GOT3 (cell line): ENCODE measurements at places on chromosomes 13 and 19.

DNA sequence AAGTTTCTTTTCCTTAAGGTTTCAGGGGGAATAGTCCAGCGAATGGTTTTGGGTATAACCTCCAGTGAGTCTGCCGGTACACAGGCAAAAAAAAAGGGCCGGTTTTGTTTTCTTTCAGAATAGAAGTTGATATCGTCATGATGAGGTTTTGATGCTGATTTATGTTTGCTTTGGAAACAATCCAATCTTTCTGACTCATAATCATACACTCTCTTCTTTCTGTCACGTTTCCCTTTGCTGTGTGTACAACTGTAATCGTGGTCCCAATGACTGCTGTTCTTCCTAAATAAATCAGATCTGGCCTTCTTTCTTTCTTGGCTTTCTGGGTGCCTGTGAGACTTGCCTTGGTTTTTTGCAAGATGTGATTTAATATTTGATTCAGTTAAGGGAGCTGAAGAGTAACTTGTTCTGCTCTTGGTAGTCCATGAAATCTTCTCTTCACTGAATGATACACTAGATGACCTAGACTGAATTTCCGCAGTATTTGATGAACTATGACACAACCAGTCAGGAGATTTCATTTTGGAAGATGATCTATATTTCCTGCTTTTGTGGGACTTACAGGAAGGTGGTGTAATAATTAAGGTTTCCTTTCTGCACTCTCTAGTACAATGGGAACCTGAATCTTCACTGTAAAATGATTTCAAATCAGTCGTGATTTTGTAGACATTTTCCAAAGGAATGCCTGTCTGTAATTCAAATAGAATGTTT is 34.9 kb upstream of the METTL21C start:
- no peak for DNase-seq

- DNase-seq = no peak
These were observed 1.4 kb downstream of the ANKRD27 start for GRCh38 chr19:32673573-32673972.

GRCh38 chr13:24167666-24168391 is 7.3 kb downstream of the SPATA13 start:
- DNase-seq = no peak

DNA sequence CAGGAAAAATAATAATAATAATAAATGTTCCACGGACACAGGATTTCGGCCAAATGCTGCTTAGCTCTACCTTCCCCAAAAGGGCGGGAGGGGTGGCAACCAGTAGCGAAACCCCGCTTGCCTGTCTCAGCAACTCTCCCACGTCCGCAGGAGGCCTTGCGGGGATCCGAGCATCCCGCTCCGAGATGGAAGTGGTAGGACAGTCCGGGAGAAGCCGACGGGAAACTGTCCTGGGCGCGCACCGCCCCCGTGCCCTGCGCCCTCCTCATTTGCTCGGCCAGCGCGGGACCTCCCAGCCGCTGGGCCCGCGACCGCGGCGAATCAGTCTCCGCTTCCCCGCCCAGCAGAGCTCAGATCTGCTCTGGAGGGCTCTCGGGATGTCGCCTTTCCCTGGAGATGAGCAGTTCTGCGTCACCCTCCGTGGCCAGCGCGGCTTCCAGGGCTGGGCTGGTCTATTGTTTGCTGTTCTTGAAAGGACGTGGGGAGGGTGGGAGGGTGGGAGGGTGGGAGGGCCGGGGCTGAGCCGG is 48.9 kb upstream of the PABPC3 start:
- no peak for DNase-seq

- no peak for DNase-seq
These were observed 16.7 kb downstream of the ZNF100 start for GRCh38 chr19:21750586-21751128.

DNA sequence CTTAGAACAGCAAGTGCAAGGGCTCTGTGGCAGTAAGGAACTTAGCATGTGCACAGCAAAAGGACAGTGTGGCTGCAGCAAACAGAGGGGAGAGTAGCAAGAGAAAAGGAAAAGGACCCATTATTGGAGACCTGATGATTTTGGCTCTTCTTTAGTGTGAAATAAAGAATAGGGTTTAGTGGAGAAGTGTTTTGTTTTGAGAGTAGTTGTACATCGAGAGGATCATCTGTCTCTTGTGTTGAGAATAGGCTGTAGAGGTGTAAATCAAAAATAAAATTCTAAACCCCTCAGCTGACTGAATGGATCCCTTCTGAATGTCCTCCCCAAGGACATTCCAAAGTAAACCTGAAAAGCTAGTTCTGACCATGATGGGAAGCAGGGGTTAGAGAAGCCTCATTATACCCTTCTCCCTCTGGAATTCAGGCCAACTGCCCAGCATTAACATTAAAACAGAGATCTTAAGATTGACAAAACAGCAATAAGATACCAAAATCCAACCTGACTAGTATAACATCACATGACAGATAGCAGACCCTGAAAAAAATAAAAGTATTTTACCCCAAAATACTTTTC is 73.6 kb upstream of the OBI1 start:
- no peak for DNase-seq

GRCh38 chr13:80340651-80341100 is 250 bp downstream of the SPRY2 start:
- DNase-seq = no peak

GRCh38 chr19:8665468-8666213 is 33.0 kb downstream of the ACTL9 start:
- DNase-seq = no peak

DNA sequence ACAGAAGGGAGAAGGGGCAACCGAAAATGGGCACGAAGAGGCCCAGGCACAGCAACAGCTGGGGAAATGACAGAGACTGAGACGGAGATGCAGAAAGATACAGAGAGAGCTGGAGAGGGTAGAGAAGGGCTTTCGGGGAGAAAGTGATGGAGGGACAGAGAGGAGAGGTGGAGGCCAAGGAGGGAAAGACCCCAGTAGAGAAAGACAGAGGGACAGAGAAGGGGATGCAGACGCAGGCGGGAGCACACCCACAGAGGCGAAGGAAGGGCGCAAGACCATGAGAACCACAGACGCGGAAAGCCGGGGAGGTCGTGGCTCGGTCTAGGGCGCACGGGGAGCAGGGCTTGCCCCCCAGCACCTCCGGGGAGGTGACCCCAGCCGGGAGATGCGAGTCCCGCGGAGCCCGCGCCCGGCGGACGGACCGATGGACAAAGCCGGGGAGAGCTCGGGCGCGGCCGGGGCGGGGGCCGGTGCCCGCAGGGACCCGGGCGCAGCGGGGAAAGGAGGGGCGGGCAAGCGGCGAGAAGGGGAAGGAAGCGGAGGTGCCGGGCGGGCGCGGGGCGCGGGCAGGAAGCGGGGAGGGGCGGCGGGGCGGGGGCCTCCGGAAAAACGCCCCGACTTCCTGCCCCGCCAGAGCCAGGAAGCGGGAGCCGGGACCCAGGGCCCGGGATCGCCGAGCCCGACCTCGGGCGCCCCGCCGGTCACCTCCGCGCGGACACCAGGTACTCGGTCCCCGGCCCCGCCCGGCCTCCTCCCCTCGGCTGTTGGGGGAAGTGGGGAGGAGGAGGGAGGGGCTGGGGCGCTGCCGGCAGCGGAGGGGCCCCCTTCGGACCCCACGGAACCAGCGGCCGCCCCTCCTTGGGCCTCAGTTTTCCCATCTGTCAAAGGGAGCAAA is at the start of gene ARHGEF1:
Gene ARHGEF1 (plus strand): TSS at position 617 of the 895 bp plus-strand sequence. CDS start 4,899 bp downstream, outside the sequence.
- no peak for DNase-seq

- no peak for DNase-seq
These were observed 147.2 kb downstream of the MIPEP start for GRCh38 chr13:23741879-23742510.

DNA sequence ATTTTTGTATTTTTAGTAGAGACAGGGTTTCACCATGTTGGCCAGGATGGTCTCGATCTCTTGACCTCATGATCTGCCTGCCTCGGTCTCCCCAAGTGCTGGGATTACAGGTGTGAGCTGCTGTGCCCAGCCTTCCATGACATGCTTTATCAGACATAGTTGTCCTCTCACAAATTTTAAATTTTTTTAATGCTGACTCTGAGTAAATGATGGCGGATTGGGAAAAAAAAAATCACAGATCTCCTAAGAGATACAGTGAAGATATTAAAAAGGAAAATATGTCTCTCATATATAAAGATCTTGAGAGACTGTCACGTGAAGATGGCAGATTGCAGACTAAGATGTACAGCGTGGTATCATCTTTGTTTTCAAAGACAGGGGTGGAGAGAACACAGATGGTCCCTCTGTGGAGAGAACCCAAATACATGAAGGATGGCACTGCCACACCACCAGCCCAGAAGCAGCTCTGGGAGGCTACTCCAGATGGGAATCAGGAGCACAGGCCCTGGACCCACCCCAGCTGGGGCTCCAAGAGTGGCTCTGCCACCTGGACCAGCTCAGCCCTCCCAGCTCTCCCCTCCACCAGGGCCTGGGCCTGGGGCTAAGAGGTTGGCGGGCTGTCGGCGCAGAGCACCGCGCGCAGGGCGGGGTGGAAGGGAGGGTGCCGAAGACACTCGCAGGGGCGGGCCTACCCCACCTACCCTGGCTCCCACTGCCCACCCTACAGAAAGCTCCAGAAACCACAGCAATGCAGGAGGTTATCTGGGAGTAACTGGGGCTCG is 20.0 kb upstream of the CCNP start:
- DNase-seq = no peak

DNA sequence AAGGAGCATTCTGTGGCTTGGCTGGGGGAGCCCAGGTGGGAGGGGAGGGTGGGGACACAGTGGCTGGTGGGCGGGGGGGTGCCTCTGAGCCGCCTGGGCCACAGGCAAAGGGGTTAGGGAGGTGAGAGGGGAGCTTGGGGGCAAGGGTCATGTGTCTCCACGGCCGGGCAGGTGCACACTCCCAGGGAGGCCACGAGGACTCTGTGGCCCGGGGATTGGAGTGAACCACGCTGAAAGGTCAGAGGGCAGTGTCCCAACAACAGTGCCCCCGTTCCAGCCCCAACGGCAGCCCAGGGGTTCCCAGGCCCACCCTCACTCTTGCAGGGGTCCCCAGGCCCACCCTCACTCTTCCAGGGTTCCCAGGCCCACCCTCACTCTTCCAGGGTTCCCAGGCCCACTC is 9.6 kb downstream of the C2CD4C start:
- no peak for DNase-seq

- no peak for DNase-seq
These were observed 981.8 kb downstream of the SLITRK1 start for GRCh38 chr13:82900453-82900852.

DNA sequence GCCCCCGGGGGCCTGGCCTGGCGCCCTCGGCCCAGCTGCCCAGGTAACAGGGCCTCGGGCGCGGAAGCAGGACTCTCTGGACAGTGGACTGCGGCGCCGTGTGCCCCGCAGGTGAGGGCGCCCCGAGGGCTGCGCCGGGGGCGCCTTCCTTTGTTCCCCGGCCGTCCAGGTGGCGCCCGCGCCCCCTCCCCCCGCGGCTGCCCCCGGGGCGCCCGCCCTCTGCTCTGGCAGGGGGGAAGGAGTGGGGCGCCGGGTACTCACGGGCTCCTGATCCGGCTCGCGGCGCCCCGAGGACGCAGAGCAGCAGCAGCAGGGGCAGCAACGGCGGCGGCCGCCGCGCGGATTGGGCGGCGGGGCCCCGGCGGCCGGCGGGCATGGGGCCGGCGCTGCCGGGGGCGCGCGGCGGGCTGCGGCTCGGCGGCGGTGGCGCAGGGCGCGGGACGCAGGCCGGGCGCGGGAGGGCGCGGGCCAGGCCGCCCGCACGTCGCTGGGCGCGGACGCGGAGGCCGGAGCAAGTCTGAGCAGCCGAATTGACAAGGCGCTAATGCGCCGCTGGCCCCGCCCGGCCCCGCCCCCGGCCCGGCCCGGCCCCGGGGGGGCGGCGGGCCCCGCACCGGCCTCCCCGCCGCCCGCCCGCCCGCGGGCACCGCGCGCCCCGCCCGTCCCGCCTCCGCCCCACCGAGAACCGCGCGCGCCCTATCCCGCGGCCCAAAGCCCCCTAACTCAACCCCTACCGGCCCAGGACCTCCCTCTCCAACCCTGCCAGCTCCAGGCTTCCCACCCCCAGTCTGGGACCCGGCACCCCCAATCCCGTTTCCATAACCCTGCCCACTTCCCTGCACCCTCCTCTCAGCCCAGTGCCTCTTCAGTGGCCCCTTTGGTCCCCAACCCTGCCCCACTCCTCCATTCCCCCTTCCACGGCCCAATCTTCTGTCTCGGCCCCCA is at the start of gene CRLF1:
Gene CRLF1 (minus strand): TSS at position 519 of the 945 bp plus-strand sequence. CDS start 143 bp downstream, at position 376.
- DNase-seq = no peak

DNA sequence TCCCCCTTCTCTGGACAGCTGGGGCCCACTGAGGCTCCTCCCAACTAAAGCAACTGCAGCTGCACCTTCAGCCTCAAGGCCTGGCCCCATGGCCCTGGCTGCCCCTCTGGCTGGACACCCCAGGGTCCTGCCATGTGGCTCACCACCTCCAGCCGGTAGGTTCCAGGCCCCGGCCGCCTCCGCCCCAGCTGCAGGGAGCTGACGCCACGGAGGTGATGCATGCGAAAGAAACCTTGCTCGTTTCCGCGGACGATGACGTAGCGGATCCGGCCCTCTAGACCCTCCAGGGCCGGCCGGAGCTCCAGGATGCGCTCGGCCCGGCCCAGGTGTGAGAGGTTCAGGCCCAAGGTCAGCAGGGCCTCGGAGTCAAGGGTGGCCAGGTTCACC is 13.3 kb downstream of the CCL25 start:
- DNase-seq = no peak

GRCh38 chr13:29936051-29936813 is 85.8 kb upstream of the UBL3 start:
- DNase-seq = no peak

DNA sequence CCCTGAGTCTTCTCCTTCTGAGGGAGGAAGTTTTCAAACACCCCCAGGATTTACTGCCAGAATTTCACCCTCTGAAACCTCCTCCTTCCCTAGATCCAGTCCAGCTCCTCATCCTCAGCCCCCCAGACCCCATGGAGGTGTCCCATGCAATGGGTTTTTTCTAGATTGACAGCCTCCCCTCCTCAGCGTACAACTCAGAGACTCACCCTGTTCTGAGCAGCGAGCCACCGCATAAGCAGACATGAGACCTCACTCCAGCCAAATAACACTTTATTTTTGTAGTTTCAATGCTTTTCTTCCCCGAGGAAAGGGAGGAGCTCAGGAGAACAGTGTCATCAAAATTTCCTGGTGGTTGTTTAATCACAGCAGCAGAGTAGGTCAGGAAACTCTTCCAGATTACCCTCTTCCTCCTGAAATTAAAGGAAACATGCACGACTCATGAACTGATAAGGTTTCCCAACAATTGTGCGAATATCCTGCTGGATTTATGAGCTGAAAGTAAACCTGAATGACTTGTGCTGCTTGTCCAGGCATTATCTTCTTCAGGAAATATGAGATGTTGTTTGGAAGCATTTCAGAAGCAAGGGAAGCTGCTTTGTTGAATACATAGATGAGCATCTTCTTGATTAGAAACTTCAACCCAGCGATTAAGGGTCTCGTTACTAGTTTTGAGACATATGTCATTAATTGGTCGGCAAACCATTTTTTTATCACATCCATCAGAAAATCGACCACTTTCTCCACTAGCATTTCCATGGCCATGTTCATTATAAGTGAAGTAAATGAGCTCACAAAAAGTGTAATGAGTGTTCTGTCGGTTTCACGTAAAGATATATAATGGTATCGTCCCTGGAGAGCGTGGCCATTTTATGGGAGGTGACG is 36.2 kb downstream of the ERICH4 start:
- no peak for DNase-seq
